ENCODE measurements at places on chromosomes 6 and 20. TPM values are rescaled to one million over a fixed set of nuclear protein-coding genes. Genes with fewer than 3 reads are reported as not detected.

DACT2 gene
- 11.7 TPM for total RNA-seq

DNA sequence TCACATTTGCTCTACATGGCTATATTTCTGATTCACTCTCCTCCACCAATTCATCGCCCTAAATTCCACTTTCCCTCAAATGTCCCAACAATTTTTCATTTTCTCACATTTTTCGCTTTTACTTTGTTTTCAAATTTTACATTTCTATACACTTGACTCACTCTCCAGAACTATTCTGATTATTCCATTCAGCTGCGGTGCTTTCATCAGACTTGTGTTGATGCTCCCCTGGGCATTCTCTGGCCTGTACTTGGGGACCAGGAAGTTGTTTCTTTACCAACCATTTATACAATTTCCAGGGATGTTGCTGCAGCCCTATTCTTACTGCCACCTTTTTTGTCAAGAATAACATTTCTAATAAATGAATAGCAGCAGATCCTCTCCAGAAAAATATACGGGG lies 444.8 kb downstream of the MAFB start:
- no peak for DNase-seq

DNA sequence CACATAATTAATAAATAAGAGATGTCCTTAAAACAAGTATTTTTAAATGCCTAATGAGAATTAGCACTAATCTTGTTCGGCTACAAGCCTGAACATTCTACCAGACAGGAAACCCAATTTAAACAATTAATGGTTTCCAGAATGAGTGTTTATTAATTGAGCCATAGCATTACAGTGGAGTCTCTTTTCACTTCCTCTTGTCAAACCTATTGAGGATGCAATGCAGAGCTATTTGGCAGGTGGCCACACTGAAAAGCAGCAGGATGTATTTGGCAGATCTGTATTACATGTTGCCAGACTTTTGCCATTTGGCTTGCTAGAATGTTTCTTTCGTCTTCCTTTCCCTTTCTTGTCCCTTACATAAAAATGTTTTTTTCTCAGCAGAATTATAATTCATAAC lies 475.2 kb upstream of the MARCKS start:
- peak; percentile 53 for DNase-seq

- no peak for DNase-seq
Observed at GRCh38 chr6:128528241-128528640, 7.8 kb upstream of the PTPRK start.

DNA sequence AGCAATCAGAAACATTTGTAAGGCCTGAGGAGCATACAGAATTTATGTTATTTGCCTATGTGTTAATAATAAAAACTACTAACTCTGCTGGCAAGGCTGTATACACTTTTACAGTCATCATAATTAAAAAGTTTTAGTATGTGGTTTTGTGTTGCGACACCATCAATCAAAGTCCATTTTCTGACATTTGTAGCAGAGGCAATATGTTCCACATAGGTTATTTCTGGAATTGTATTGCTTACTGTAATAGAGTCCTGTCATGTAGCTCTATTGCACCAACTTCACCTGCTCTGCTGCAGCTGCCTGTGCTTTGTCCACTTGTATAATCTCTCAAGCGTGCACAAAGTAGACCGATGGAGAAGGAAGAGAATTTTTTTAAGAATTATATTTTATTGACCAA lies 501.8 kb downstream of the HACE1 start:
- no peak for DNase-seq

GRCh38 chr6:101597693-101598092 lies 204.2 kb downstream of the GRIK2 start:
- DNase-seq = no peak
